Right lung (tissue), 10 donors: ENCODE measurements at places on chromosomes 7 and 10. TPM values are rescaled to one million over a fixed set of nuclear protein-coding genes. Genes with fewer than 3 reads are reported as not detected.

- no peak for DNase-seq
Observed at GRCh38 chr10:13238271-13239077, 4.3 kb upstream of the UCMA start.

DNA sequence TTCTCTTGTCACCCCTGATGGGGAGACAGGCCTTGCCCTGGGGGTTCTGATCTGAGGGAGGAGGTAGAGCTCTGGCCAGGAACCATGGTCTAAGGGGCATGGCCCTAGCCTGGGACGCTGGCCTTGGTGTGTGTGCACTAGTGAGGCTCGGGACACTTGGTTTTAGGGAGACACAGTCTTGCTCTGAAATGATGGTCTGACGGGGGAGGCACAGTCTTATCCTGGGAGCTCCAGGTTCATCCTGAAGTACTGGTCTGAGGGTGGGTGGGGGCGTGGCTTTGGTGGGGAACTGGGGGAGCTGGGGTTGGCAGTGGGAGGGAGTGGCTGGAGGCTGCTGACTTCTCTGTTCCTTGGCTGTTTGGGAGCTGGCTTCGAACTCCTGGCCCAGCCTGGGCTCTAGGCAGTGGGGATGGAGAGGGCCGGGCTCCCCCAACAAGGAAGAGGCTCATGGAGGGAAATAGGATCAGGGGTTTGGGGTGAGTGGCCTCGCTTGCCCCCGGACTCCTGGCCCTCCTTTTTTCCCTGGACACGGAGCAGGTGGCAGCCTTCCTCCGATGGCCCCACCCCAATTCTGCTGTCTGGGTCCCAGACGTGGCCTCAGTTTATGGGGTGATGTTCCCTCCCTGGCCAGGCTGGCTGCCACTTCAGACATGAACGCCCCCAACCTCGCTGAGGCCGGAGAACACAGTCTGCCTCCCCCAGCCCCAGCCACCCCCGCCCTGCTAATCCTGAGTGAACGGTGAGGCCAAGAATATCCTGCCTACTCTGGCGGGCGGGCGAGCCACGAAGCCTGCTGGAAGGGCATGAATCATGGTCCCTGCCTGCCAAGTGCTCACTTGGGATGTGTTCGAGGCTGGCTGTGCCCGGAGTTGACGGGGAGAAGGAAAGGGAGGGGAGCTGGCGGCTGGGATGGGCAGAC lies 43.5 kb downstream of the TMEM270 start:
- DNase-seq = no peak

DNA sequence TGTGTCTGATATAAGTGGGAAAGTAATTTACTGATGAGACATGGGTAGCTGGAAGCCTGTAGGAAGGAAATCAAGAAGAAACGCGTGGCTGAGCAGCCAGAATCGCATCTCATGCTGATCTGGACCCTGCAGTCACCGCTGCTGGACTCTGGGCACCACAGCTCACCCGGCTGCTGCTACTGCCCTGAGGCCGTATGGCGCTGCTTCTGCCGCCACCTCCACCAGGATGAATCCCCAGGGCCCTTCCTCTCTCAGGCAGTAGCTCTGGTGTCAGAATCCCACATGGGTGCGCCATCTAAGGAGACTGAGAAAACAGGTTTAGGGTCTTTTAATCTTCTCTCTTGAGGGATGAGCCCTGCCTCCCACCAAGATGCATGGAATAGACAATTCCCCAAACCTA lies 70.3 kb upstream of the AGK start:
- DNase-seq = no peak

- no peak for DNase-seq
Observed at GRCh38 chr7:50119815-50120637, 27.0 kb upstream of the ZPBP start.

DNA sequence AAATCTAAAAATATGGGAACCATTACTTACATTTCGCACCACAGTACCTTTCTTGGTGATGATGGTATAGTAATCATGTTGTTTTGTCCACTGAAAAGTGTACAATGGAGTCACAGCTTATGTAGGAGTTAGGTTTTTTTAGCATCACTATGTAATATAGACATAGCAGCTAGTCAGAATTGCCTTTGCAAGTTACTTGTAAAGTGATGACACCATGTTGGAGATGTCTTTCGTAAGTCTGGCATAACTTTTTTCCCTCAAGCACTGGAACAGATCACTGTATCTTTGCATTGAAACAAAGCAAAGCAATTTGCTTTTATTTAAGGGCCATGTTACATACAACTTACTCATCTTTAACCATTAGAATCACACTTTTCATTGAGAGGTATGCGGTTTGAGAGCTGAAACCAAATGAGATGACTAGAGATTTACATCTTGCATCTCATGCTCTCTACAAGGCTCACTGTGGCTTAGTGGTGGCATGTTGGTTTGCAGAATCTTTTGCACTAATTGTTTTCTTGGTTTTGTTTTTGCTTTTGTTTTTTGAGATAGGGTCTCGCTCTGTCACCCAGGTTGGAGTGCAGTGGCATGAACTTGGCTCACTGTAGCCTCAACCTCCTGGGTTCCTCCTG lies 18.3 kb downstream of the UBN2 start:
- DNase-seq = no peak

DNA sequence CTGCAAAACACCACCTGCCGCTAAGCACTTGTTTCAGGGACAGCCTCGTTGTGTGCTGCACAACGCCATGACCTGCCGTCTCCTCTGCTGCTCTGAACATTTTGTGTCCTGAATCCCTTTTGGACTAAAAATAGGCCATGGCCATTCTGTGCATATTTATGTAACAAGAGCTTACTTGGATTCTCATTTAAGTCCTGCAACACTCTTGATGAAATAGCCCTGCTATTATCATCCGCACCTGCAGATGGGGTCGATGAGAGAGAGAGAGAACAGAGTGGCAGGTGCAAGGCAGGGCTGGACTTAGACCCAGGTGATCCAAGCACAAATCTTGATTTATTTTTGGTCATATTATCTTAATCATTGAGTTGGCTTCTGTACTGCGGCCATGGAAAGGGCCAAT lies 121.2 kb upstream of the PRKCQ start:
- no peak for DNase-seq

GRCh38 chr7:1951159-1951536 lies 281.1 kb downstream of the ELFN1 start:
- no peak for DNase-seq

DNA sequence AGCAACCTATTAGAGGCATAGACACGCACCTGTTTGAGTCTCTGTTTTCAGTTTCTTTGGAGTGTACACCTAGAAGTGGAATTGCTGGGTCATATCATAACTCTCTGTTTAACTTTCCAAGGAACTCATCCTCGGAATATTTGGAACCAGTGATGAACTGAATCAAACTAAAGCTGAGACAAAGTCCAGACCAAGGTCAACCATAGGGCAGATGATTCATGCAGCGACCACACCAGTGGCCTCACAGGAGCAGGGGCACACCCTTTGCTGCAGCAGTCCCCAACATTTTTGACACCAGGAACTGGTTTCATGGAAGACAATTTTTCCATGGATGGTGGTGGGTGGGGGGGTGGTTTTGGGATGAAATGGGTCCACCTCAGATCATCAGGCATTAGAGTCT lies 4.9 kb upstream of the OPTN start:
- DNase-seq = no peak

DNA sequence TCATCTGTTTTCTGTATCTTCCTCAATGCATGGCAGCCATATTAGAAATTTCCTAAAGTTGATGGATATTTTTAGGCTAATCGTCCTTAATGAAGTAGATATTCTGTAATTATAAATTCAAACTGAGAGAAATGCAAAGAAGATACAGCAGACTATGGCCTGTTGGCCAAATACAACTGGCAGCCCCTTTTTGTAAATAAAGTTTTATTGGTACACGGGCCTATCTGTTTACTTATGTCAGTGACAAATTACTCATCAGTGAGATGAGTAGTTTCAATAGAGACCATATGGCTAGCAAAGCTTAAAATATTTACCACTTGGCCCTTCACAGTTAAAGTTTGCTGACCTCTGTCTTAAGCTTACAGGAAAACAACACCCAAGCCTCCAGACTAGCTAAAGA lies 112.3 kb downstream of the HTR7 start:
- no peak for DNase-seq

- no peak for DNase-seq
Observed at GRCh38 chr10:97924678-97925077, 75.0 kb downstream of the GOLGA7B start.

- no peak for DNase-seq
Observed at GRCh38 chr7:152424348-152425108, 11.3 kb downstream of the KMT2C start.

DNA sequence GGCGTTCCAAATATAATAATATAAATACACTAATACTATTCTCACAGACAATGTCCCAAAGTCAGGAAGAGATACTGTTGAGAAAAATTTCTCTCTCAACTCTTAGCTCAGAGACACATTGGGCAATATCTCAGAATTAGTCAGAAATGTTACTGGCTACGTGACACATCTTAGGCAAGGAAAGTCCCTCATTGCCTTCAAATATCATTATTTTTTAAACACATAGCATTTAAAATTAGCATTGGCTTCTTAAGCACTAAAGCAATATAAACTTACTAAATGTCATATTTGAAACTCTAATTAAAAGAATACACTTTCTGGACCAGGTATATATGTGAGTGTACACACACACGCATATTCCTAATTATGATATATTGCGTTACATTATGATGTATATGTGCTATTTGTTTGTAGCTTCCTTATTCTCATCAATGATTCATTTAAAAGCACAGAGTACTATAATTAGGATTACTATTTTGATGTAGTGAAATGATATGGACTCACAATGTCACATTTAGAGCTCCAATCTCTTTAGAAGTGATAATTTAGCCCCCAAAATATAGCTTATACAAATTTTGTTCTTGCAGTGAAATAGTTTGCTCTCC lies 255.8 kb downstream of the TWIST1 start:
- DNase-seq = no peak

- peak; percentile 25 for DNase-seq
Observed at GRCh38 chr7:40761762-40762560, 627.2 kb downstream of the SUGCT start.

DNA sequence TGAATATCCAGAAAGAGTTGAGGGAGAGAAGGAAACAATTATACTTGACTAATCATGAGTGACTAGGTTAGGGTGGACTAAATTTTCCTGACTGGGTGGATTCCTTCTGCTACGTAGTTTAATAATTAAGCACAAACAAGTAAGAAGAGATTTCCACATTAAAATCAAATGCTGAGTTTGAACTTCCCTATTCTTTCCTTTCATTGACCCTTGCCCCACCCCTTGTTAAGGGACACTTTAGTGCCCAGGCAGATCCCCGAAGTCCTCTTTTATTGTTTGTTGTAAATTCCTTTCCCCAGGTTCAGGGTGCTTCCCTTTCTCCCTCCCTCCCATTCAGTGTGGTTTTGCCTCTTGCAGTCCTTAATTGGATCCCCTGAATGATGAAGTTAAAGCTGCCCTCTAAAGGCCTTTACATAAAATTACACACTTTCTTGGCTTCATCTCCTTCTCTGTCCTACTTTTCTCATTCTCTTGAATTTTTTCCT lies 8.8 kb upstream of the SPAM1 start:
- DNase-seq = no peak

DNA sequence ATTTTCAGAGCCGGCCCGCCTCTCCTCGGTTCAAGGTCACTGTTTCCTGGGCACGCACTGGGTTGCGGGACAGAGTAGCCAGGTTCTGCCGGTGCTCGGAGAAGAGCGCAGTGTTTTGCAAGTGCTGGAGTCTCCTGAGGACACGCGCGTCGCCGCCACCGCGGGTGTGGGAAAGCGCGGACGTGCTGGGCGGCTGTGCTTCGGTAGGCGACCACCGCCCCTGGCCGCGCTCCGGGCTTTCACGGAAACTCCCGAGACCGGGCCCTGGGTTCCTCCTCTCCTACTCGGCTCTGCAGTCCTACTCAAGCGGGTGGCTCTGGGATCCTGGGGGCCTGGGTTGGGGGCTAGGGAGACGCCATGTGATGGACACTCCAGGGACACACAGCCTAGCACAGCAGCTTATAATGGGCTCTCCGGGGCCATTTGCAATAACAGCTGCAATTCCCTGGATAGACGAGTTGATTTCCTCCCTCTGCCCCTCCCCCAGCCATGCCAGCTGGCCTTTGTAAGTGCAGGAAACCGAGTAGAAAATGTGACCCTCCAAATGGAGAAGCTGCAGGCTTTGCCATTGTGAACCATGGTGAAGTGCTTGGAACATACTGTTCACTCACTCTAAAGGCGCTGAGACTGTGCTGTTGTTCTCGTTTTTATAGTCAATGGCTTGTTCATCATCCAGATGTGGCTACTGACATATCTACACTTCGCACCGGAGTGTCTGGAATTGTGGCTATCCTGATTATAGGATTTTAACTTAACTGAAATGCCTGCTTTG lies 2.1 kb downstream of the FRAT1 start:
- DNase-seq = no peak

The TNS3 gene
- polyA plus RNA-seq = 76.8 TPM

The STYXL1 gene
- 45.4 TPM for polyA plus RNA-seq

The RINT1 gene
- polyA plus RNA-seq = 35.2 TPM

The COA1 gene
- polyA plus RNA-seq = 70.8 TPM

The GRID2IP gene
- 0.91 TPM for polyA plus RNA-seq

The GET4 gene
- polyA plus RNA-seq = 20.3 TPM

The HOXA4 gene
- 39.5 TPM for polyA plus RNA-seq

The GPR15LG gene
- not detected for polyA plus RNA-seq

The MBL2 gene
- not detected for polyA plus RNA-seq
